ENCODE measurements at places on chromosomes 2 and 18.

GRCh38 chr2:134764164-134764563 is 45.4 kb upstream of the TMEM163 start:
- DNase-seq = no peak

DNA sequence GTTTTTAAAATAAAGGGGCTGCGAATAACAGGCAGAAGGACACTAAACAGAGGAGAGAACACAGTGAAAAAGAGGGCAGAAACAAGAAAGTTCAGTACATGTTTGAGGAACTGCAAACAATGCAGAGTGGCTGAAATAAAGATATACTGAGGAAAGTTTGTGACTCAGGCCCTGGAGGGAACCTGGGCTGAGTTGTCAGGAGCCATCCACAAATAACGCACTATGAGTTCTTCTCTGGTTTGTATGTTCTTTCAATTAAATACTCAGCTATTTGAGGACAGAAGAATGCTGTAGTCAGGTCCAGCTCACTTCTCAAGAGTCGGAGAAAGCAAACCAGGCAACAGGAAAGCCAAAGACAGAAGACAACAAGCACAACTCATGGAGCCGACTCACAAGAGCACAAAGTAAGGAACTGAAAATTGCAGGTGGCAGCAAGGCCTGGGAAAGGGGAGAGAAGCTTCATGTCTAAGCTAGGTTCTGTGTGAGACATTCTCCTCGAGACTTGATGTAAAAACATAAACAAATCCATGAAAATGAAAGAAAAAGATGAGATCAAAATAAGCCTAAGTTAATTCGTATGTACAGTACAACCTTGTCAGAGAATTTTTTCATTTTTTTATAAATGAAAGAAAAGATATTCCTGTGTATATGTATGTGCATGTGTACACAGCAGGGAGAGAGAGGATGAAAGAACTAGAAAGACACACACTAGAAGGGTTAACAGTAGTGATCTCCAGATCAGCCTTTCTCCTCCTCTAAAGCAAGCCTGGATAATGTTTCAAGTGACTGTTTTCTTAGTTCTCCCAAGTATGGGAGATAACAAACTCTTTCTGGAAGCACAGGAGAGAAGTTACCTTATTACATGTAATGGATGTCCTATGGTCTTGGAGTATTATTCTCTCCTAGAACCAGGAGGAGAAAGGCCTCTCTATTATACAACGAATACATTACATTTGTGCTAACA is 41.5 kb downstream of the CHN1 start:
- no peak for DNase-seq

- no peak for DNase-seq
These were observed 28.3 kb downstream of the EVA1A start for GRCh38 chr2:75532488-75532887.

- DNase-seq = no peak
These were observed 1.0 kb downstream of the PASK start for GRCh38 chr2:241148239-241148638.

GRCh38 chr18:79169958-79170555 is 100.9 kb downstream of the ATP9B start:
- DNase-seq = no peak

DNA sequence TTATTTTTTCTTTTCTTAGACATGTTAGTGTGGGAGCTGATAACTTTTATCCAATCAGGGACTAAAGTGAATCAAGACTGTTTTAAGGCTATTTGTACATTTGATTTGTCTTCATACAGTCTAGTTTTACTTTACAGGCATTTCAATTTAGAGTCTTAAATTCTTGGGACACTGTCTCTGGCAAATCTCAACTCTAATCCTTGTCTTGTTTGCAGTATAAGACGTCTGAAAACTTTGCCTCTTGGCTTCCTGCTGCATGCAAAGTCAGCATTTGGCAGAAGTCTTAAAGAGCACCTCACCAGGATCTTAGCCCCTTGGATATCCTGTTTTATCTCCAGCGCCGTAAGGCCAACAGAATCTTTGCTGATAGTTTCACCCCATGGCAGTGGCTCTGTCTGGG is 30.3 kb downstream of the SPOPL start:
- DNase-seq = no peak

GRCh38 chr2:136143603-136144451 is 25.9 kb upstream of the CXCR4 start:
- no peak for DNase-seq

DNA sequence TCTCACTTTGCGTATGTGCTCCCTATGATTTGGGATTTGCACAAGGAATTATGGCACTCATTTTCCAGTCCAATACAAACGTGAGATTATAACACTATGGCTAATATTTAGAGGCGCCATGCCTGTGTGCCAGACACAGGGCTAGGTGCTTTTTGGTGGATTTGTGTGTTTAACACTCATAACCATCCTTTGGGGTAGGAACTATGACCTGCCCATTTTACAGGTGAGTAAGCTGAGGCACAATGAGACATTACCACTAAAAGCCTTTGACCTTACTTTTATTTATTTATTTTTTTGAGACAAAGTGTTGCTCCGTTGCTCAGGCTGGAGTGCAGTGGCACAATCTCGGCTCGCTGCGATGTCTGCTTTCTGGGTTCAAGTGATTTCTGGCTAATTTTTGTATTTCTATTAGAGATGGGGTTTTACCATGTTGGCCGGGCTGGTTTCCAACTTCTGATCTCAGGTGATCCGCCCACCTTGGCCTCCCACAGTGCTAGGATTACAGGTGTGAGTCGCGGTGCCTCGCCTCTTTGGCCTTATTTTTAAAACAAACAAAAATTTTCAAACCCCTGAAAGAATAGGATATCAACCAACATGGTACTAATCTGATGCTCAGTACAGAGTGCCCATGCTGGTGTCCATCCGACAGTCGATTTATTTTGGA is 26.6 kb upstream of the GLI2 start:
- DNase-seq = no peak
